Heart left ventricle (tissue), 16 donors: ENCODE measurements at places on chromosomes 13 and 19. TPM values are rescaled to one million over a fixed set of nuclear protein-coding genes. Genes with fewer than 3 reads are reported as not detected.

GRCh38 chr13:108915095-108915633, 285.8 kb downstream of the MYO16 start:
- DNase-seq, result no peak

DNA sequence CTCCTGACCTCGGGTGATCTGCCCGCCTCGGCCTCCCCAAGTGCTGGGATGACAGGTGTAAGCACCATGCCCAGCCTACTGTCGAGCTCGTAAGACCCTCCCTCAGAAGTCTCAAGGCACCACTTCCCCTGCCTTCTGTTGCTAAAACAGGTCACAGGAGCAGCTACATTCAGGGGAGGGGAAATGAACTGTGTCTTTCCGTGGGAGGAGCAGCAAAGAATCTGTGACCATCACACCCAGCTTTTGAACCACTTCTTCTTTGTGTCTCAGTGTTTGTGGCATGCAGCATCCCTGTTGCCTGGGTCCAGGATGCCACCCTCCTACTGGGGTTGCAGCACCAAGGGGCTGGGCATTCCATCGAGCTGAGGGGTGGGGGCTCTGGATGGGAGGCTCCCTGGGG, 7.7 kb upstream of the CSNK1G2 start:
- no peak for DNase-seq

ZNF121 gene
- polyA plus RNA-seq, result 7.4 TPM

DNA sequence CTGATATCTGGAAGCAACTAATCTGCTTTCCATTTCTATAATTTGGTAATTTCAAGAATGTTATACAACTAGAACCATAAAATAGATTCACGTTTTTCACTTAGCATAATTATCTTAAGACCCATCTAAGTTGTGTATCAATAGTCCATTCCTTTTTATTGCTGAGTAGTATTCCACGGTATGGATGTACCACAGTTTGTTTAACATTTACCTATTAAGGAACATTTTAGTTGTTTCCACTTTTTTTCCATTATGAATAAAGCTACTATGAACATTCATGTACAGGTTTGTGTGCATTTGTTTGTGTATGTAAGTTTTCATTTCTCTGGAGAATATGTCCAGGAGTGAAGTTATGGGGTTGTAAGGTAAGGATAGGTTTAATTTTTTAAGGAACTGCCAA, 18.3 kb upstream of the ZNF112 start:
- no peak for DNase-seq

- DNase-seq, result no peak
Measured at GRCh38 chr13:47337781-47338507, 441.1 kb upstream of the HTR2A start.

ATP8B3 gene
- polyA plus RNA-seq, result 0.78 TPM

DNA sequence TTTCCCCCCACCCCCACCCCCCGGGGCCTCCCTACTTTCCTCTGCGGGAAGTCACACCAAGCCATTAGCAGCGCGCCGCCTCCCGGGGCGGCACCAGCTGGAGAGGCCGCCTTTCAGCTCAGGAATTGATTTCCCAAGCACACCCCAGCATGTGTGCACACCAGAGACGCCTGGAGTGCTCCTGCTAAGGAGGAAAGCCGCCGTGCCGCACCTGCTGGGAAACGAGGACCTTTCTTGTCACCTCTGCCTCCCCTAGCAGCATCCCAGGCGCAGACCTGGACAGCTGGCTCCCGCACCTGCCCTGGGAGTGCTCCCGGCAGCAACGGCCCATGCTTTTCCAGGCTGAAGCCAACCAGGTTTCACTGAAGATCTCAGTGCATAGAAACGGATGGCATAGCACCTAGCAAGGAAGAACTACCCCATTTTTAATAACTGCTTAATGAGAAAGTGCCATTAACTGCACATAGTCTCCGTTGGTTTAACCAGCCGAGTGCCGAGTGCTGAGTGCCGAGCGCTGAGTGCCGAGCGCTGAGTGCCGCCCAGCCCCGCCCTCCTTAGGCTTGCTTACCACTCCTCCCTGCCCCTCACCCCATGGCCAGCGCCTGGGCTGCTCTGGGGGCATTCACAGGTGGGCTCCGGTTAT, 165.0 kb downstream of the USP12 start:
- DNase-seq, result no peak

- no peak for DNase-seq
Measured at GRCh38 chr13:87234981-87235380, 436.2 kb upstream of the SLITRK5 start.

GRCh38 chr13:40595693-40596092, 70.7 kb downstream of the FOXO1 start:
- no peak for DNase-seq

SIGLEC12 gene
- not detected for polyA plus RNA-seq

DNA sequence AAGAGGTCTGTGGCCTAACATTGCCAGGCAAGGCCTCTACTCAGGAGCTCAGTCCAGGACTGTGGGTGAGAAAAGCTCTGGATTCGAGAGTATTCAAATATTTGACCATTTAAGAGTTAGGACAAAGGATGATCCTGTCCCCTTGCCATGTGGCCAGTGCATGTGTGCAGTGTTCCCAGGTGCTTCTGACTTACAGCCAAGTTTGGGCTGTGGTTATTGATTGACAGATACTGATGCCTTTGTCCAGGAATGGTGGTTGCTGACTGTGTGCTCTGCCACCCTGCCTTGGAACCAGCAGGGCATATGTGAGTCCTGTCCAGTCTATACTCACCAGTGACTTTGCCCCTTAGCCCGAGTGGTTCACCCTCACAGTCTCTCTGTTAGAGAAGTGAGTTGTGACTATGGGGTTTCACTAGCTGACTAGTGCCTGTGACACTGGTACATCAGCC, 51.9 kb downstream of the GARRE1 start:
- no peak for DNase-seq

GRCh38 chr13:107799001-107799400, 416.3 kb downstream of the LIG4 start:
- no peak for DNase-seq

DNA sequence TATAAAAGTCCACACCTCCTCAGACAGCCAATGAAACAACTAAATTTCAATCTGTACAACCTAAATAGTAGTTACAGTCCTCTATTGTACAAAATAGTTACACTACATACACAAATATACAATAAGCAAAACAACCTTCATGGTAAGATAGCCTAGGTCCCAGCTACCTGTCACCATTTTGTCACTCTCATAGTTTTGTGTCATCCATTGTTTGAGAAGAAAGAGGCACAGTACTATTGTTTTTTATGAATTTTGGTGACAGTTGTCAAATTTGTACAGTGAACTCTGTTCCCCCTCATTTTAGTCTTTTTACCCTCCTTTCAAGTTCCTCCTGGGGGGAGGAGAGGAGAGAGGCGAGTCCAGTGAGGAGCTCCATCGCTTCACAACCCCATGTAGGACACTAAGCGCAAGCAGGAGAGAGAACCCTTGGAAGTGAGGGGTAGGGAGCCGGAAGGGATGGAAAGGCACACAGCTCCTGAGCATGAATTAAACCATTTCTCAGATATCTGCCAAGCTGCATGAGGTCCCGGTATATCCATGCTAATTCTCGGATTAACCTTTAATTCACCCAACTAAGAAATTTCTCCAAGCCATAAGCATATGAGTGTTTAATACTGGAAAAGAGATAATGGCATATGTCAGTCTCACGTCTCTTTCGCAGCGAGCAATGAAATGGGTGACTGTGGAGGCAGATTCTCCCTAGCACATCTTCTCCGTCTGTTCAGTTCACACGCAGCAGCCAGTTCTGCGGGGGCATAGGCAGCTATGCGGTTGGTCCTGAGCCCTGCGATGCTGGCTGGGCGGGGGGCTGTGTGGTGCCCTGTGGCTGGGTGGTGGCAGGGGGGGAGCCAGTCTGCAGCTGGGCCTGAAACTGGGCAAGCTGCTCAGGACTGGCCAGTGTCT, 60.5 kb downstream of the SERP2 start:
- no peak for DNase-seq

ZNF649 gene
- polyA plus RNA-seq, result 2.7 TPM

DNA sequence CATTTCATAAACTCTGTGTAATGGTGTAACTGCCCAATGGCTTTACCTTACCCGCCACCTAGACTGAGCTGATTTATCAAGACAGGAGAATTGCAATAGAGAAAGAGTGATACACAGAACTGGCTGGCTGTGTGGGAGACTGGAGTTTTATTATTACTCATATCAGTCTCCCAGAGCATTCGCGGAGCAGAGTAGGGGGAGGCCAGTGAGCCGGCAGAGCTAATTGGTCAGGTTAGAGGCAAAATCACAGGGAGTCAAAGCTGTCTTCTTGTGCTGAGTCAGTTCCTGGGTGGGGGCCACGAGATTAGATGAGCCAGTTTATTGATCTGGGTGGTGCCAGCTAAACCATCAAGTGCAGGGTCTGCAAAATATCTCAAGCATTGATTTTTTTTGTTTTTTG, 23.4 kb upstream of the SLITRK1 start:
- no peak for DNase-seq
